RWPE2 (cell line): ENCODE measurements at places on chromosomes 5 and 9.

DNA sequence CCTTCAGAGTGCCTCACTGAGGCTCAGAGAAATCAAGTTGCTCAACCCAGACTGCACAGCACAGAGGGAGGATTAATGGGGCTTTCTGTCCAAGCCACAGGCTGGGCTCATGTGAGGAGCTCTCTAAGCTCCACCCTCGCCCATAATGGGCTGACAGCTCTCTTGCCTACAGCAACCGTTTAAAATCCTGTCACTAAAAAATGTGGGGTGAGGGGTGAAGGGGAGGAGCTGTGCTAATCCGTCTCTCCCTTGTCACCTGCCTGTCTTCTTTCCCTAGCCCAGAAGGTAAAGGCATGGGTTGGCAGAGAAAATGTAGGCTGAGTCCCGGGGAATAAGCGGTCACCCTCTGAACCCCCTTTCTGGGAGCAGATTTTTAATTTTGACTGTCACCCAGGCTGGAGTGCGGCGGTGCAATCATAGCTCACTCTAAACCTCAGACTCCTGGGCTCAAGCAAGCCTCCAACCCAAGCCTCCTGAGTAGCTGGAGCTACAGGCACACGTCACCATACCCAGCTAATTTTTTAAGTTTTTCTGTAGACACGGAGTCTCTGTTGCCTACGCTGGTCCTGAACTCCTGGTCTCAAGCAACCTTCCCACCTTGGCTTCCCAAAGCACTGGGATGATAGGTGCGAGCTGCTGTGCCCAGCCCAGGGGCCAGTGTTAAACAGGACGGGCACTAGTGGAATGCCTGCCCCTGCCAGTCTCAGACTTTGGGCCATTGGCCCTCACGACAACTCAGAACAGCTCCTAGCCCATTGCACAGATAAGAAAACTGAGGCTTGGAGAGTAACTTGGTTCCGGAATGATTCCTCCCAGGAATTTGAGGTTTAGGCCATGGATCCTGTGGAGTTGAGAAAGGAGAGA is 89.5 kb downstream of the LMX1B start:
- no peak for DNase-seq

GRCh38 chr9:18638371-18639249 is 164.7 kb downstream of the ADAMTSL1 start:
- DNase-seq: no peak

GRCh38 chr9:129851821-129852220 is 16.6 kb downstream of the USP20 start:
- no peak for DNase-seq

- DNase-seq: no peak
Observed at GRCh38 chr9:13113751-13114150, 165.7 kb downstream of the MPDZ start.
